Uterus (tissue), 4 donors: ENCODE measurements at places on chromosomes 1 and 21.

DNA sequence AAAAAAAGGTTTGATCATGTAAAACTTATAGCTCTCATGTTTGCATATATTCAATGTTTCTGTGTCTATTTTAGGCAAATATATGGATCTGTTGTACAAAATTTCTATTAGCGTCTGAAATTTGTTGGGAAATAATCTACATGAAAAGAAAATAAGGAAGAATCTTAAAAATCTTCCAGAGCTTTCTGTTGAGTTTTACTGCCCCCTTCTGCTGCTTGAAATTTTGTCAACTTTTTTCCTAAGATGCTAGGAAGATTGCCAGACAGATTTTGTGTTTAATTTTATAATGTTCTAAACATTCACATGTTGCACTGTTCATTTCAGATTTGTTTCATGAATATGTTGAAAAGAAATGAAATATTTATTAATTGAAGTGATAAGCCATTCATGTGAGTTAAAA lies 2.5 kb upstream of the PTGS2 start:
- DNase-seq, result no peak

GRCh38 chr1:175471039-175471800 lies 272.2 kb downstream of the TNR start:
- DNase-seq, result peak; percentile 18

- no peak for DNase-seq
Observed at GRCh38 chr1:21736876-21737275, 46.1 kb downstream of the USP48 start.

GRCh38 chr21:39513735-39514134 lies 62.0 kb downstream of the SH3BGR start:
- no peak for DNase-seq

GRCh38 chr21:39489380-39489924 lies 37.7 kb downstream of the SH3BGR start:
- no peak for DNase-seq

DNA sequence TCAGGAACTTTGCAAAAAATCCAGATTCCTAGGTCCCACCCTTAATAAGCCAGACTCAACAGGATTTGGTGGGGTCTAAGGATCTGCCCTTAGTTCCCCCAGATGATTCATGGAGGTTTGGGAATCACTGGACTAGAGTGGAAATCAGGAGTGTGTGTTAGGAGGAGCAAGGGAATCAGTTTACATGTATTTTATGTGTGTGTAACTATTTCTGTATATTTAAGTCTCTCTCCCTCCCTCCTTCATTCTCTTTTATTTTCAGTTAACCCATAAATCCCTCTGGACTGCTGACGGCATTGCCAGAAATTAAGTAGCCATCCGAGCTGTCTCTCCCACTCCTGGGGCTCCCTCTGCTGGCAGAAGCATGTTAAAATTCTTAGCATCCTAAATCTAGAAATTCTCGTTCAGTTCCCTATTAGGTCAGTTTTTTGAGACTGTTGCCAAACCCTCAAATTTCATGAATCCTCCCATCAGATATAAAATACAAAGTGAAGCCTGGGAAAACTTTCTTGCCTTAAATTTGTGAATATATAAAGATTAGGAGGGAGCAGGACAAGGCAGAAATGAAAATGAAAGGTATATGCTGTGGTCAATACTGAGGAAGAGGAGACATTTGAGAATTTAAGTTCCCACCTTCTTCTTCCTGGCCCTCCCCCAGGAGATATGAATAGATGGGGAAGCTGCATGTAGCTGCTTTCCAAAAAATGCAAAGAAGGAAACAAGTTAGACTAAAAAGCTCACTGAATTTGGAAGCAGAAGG lies 11.7 kb upstream of the HSD11B1 start:
- peak; percentile 74 for DNase-seq

- no peak for DNase-seq
Observed at GRCh38 chr1:238176441-238176840, 285.7 kb upstream of the ZP4 start.

DNA sequence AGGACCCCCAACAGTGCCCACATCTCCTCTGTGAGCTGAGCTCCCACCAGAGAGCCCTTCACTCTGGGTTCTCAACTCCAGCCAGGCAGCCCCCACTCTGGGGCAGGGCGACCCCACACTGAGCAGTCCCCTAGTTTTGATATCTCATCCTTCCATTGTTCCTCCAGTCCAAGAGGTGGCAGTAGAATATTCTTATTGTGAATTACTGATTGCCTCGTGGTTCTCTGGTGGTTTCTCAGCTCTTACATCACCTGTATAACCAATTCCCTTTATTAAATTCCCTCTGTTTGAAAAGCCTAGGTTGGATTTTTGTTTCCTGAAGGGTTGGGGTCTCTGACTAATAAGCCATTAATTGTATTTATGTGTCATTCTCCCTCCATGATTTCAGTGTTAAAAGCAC lies 407.5 kb downstream of the SETD4 start:
- no peak for DNase-seq

DNA sequence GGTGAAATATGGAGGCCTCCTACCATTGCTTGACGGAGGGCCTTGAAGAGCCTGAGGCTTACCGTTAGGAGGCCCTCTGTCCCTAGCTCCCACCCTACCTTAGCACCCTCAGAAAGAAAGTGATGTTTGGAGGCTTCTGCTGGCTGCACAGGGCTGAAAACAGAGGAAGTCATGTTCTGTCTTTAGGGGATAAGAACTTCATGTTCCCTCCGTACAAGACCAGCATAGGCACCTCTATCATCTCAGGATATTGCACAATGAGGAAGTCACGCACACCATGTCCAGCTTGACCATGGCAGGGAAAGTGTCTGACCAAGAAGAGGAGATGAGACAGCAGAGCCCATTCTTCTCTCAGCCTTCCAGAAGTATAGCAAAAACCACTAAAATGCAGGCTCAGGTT lies 13.8 kb downstream of the ADORA3 start:
- DNase-seq, result no peak

DNA sequence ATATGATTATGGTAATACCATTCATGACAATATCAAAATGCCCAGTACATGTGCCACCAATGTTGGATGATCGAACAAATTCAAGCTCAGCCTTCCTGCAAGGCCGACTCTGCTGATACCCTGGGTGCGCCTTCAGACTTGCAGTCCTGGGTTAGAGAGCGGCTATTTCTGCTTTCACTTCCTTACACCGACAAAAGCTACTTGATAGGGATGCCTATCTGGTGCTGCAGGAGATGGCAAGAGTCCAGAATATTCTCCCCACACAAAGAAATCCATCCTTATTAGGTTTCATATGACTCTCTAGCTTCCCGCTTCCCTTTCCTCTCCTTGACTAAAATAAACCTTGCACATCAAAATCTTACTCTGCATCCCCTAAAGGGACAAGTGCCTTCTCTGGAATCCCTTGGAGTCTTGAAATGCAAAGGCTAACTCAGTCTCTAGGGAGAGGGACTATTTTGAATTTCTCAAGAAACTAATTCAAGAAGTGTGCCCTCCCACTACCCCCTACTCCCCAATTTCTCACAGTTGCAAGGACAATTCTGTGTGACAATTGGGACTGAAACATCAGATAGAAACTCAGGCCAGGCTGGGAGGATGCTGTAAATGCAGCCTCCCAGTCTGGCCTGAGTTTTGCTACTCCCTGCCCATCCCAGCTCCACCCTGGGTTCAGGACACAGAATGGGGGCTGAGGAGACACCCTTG lies 103.1 kb upstream of the USP24 start:
- DNase-seq, result no peak

GRCh38 chr1:54904476-54905048 lies 17.6 kb upstream of the DHCR24 start:
- DNase-seq, result no peak

GRCh38 chr1:37901893-37902225 lies 42.5 kb upstream of the MTF1 start:
- DNase-seq, result no peak
